ENCODE measurements at places on chromosomes 7 and 10.

DNA sequence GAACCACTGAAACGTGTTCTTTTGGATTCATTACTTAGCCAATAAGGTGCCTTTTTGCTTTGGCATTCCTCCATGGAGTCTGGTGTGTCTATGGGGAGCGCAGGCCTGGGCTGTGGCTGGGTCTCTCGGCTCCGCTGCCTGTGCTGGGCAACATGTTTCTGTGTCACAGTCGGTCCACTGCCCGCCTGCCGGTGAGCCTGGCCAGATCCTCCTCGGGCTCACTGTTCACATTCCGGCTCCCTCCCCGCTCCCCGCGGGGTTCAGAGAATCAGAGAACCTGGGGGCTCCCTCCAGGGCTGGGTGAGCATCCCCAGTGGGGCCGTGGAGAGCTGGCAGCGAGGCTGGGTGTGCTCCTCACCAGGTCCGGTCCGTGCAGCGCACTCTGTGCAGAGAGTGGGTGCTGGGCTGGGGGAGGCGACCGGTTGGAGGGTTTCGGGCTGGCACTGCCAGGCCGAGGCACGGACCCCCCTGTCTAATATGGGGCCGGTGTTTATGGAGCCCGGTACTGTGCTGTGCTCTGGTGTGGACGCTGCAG, 70.4 kb downstream of the INPP5A start:
- no peak for DNase-seq

GRCh38 chr7:123864436-123864835, 19.5 kb downstream of the HYAL4 start:
- DNase-seq, result no peak

- DNase-seq, result no peak
Observed at GRCh38 chr7:36312064-36312914, 77.4 kb upstream of the ANLN start.

DNA sequence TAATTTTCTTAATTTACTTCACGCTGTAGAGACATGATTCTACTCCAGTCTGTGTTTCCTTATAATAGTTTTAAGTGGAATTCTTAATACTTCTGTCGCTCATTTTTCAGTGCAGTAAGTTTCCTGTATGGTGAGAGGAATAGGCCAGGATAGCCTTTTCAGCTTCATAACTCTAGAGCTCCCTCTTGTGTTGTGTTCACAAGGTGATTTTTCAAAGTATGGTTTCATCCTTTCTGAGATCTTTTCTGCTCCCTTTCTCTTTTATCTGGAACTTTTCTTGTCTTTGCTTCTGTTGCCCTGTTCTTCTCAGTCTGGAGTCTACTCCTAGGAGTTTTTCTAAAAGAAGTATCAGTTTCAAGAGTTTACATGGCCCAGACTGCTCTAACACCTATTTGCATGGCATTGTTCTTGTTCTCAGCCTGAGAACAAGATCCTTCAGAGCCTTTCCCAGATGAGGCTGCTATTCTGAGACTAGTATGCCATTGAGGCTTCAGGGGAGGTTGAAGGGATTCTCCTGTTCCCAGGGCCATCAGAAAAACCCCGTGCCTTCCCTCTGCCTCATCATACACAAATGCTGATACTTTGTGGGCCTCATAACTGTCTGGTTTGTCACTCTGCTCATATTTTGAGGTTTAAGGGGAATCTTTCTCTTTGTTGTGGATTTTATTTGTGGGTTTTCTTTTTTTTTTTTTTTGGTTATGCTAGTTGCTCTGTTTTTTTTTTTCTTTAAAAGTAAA, 21.8 kb downstream of the NET1 start:
- DNase-seq, result no peak

DNA sequence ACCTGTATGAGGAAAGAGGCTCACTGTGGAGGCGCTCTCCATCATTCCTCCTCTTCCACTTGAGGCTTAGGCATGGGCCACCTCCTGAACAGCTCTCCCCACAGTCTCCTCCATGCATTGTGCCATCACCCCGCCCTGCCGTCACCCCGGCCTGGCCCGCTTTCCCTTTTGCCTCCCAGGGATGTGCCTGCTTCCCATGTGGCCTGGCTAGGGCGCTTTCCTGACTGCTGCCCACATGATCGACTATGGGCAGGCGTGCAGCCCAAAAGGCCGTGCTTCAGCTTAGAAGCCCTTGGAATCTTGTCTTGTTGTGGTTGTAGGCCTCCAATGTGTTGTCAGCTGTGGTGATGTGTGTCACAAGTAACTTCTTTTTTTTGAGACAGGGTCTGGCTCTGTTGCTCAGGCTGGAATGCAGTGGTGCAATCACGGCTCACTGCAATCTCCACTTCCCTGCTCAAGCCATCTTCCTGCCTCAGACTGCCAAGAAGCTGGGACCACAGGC, 1.8 kb upstream of the ACTR3C start:
- no peak for DNase-seq

GRCh38 chr7:72504061-72504706, 92.0 kb upstream of the CALN1 start:
- no peak for DNase-seq

DNA sequence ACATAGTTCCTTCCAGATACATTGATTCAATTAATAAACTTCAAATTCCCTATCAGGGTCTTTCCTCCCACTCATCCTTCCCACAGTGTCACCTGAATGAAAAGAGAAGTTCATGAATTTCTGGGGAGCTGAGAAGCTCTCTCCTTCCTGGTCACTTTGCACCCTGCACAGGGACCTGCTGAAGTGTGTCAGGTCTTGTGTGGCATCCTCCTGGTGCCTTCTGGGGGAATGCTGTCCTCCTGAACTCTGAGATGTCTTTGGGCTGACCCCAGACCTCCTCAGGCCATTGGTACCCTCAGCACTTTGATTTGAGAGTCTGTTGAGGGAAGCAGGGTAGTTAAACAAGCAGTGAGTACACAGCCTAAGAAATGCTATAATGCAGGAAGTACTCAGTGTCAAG, 39.5 kb upstream of the ITGA8 start:
- DNase-seq, result no peak

GRCh38 chr7:47128700-47129099, 453.2 kb downstream of the TNS3 start:
- no peak for DNase-seq

DNA sequence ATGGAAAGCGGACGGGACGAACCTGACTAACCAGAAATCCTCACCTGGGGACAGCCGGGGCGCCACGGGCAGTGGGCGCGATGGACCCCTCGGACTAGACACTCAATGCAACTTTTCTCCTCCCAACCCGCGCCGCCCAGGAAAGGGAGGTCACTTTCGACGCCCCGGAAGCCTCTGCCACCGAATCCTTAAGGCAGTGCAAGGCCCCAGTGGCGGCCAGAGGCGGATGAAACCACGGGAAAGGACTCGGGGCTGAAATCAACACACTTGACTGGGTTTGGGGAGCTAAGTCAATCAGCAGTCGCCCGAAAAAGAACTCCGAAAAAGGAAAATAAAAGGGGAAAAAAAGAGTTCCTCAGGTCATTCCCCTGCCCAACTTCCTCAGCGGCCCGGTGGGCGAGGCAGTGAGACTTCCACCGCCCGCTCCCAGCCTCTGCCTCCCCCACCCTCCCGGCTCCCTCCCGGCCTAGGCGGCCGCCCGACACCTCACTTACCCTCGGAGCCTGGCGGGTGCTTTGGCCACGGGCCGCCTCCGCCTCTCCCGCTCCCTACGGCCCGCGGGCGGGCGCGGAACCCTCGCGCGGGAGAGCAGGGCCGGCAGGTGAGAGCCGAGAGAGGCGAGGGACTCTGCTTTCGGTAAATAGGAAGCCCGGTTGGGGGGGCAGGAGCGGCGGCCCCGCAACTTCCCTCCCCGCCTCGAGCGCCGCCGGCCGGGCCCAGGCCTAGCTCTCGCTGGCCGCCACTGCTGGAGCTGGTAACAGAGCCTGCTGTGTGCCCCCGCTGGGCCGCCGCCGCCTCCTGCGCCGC, 518 bp downstream of the WAPL start:
- DNase-seq, result peak; percentile 14

DNA sequence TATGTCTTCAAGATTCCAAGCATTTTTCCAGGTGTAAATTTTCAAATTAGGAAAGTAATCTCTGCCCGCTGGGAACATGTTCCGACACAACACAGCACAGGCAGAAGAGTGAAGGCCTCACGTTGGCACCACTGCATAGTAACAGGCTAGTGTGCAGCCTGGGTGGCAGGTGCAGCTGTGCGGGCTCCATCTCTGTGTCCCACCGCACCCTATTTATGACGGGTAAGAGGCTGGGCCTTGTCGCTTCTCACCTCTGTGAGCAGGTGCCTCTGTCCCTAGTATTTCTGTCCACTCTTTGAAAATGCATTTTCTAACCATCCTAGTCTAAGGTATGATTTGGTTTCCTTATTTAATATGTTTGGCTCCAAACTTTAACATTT, 24.1 kb downstream of the VIPR2 start:
- DNase-seq, result no peak

DNA sequence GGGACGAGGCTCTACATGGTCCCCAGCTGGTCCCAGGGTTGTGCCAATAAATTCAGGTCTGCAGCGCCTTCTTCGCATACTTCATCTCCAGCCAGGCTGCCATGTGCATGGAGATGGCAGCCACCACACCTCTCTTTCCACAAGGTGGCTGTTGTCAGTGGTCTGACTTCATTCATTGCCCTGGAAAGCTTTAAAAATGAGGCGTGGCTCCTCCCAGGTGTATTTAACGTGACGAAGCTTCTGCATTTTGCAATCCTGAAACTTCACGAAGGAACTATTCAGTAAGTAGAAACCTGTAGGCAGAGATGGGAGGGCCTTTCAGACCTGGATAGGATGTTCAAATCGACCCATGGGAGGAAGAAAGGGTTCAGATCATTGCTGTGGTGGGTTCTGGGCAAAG, 53.7 kb downstream of the PFKFB3 start:
- DNase-seq, result no peak

DNA sequence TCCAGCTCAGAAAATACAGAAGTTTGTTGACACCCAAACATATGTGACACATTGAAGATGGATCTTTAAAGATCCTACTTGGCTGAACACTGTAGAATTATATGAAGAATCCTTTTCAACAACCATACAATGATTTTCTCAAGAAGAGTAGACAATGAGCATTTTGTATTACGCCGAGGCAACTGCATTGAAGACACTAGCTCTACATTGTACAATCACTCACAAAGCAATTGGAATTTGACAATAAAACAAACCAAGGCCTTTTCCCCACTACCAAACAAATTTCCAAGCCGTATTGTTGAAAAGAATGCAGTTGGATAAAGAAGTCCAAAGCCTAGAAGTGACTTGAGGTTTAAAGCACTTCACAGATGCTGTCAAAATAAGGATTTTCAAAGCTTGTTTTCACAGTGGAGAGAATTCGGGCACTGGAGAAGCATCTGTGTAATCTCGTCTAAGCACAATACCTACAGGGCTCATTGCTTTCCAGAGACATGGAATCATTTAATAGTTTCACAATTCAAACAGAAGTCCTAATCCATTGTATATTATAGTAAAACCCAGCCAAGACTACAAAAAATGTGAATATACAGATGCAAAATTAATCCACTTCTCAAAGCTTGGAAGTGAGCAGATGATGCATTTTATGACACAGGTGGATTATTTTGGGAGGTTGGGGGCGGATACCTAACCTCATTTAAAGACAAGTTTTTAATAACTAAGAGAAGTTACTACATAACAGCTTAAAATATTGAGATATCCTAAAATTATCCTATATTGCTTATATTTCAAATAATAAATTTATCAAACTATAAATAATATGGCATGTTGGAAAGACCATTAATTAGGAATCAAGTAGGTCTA, 78.6 kb downstream of the SORCS1 start:
- no peak for DNase-seq

DNA sequence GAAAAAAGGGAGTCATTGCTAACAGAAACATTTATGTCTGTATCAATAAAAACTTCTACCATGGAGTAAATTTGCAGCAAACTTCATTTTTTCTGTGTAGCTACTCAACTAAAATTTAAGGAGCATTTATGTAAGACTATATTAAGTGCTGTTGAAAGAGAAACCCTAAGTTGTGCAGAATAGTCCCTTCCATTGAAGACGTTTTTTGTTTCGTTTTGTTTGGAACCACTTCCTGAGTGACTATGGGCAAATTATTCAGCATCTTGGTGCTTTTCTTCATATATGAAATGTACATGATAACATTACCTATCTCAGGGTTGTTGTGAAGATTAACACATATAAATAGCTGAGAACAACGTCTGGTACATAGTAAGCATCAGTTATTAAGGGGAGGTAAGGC, 24.3 kb downstream of the SEM1 start:
- DNase-seq, result no peak

DNA sequence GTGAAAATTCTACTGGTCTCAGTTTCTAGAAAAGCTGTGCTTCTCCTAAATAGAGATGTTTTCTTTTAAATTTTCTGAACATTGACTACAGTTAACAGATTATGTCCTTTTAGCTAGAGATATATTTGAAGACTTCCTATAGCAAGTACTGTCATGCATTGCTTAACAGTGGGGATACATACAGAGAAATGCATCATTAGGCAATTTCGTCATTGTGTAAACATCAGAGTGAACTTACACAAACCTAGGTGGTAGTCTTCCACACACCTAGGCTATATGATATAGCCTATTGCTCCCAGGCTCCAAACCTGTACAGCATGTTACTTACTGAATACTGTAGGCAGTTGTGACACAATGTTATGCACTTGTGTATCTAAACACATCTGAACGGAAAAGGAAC, 28.5 kb downstream of the PIK3CG start:
- no peak for DNase-seq

DNA sequence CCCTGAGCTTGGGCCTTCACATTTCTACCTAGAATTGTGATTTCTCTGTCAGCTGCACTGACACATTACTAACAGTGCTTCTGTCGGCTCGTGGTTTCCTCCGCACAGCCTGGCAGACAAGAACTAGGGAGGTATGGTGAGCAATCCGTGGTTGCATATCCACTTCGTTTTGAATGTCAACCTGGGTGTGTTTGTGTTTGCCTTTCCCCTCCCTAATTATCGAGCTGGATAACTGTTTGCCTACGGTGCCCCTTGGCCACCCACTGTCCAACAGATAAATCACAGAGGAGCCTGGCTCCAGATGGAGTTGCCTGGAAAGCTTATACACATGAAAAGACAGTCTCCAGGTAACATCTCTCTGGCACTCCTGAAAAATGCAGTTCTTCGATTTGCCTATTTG, 228.8 kb downstream of the TRIL start:
- no peak for DNase-seq

DNA sequence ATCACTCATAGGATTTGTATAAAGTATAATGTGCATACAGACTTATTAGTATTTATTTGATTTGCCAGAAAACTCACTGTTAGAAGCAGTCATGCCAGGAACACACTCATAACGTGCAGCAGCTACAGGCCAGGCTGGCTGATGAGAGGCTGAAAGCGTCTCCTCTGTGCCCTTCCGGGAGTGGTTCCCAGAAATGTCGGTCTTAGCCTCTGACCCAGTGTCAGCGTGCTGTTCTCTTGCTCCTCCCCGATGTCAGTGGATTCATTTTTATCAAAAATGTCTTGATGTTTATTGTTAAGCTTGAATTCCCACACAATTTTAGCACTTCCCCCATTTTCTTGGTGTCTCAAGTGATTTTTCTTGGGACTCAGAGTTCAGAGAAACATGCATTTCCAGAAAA, 33.3 kb upstream of the GARS1 start:
- no peak for DNase-seq

DNA sequence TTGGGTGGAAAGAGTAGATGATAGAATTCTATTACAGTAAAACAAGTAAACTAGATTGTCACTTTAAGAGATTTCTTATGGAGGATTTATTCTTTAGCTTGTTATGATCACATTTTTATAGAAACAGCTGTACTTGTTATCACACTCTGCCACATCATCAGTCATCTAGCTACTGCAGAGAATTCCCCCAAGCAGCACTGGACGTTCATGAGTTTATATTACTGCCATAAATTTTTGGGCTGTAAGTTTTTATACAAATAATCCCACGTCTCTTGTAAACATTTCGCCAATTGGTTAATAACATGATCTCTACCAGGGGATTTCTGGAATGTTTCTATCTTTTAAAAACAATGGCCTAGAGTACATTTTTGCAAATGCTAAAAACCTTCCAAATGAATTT, 238.8 kb downstream of the POLR1F start:
- DNase-seq, result no peak
